Myocyte (in vitro differentiated cells): ENCODE measurements at places on chromosomes 16 and 17. TPM values are rescaled to one million over a fixed set of nuclear protein-coding genes. Genes with fewer than 3 reads are reported as not detected.

The RNF227 gene
- 5.9 and 6.7 TPM in 2 replicates for total RNA-seq

DNA sequence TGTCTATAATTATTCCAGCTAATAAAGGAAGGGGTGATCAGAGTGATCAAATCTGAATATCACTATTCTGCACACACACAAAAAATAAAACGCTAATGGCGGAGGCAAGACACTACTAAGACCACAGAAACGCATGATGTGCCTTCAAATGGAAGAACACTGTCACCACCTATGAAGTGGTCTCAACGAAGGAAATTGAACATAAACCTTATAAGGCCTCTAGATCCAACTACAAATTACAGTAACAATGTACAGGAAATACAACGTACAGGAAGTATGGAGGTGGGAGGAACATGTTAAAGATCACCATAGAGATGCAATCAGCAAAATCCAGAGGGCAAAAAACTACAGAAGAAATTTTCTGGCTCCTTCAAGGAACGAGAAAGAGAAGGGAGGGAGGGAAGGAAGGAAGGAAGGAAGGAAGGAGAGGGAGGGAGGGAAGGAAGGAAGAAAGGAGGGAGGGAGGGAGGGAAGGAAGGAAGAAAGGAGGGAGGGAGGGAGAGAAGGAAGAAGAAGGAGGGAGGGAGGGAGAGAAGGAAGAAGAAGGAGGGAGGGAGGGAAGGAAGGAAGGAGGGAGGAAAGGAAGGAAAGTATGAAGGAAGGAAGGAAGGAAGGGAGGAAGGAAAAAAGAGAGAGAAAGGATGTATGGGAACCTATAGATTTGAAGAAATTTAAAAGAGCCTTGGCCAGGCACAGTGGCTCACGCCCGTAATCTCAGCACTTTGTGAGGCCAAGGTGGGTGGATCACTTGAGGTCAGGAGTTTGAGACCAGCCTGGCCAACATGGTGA, 3.1 kb upstream of the SGCA start:
- no peak for DNase-seq

The CAPNS2 gene
- not detected in 2 replicates for total RNA-seq

GRCh38 chr17:79702550-79703236, 28.1 kb upstream of the ENPP7 start:
- no peak for DNase-seq

DNA sequence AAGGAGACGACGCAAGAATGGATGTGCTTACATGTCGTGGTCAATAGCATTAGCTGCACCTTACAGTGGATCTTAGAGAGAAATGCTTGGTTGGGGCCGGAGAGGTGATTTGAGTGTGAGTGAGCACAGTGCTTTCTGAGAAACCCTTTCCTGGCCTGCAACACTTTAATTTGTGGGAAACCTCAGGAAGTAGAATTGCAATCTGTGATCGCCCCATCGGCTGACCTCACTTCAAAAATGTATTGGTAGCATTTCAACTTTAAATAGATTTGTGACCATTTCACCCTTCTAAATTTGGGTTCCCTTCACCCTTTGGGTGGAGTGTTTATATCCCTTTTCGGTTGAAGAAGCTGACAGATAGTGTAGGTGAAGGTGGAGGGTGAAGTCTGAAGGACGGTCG, 13.2 kb downstream of the PRKCB start:
- no peak for DNase-seq

The KRT39 gene
- total RNA-seq = not detected in 2 replicates

- DNase-seq = no peak
These were observed 40.4 kb downstream of the ZNF778 start for GRCh38 chr16:89257757-89258465.

DNA sequence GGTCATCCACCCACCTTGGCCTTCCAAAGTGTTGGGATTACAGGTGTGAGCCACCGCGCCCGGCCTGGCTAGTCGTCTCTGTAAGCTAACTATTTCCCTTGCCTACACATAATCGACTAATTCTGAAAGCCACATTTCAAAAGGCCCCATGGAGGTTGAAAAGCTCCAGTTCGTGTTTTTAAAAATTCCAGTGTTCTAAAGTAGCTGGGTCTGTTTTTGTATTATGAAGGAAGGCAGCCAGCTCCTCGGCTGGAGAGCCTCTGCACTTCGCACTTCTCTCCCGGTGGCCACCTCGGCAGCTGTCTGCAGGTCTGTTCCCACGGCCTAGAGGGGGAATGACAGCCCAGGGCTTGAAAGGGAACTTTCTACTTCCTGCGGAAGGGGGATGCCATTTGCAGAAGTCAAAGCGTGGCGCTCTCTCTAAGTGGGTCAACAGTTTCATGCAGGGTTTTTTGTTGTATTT, 16.9 kb downstream of the HASPIN start:
- DNase-seq = no peak

DNA sequence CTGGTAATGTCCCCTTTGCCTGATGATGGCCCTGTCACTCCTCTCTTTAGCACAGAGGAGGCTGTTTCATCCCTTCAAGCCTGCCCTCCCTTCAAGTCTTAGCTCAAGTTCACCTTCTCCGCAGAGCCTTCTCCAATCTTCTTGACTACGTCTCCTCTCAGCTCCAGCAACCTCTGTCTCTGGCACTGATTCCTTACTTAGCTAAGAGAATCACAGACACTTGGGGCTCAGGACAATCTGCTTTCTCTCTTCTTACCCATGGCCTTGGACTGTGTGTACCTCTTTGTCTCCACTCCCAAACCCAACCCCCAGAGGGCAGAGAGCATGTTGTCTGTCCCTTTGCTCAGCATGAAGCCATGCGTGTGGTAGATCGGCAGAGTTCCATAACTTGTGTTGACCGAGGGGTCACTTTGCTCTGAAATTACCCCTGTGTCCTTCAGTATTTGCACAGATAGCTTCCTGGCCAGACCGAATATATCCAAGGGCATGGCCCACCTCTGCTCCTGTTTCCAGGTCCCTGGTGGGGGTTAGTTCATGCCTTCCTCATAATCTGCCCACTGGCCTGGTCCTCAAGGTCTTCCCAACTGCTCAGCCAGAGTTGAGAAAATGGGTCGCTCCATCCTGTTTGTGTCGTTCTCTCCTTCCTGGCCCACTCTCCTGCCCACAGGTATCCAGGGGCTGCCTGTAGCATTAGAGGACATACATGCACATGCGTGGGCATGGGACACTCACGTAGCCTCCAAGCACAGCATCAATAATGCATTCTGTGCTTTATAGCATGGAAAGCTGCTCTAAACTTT, 41.6 kb downstream of the MAPT start:
- no peak for DNase-seq

DNA sequence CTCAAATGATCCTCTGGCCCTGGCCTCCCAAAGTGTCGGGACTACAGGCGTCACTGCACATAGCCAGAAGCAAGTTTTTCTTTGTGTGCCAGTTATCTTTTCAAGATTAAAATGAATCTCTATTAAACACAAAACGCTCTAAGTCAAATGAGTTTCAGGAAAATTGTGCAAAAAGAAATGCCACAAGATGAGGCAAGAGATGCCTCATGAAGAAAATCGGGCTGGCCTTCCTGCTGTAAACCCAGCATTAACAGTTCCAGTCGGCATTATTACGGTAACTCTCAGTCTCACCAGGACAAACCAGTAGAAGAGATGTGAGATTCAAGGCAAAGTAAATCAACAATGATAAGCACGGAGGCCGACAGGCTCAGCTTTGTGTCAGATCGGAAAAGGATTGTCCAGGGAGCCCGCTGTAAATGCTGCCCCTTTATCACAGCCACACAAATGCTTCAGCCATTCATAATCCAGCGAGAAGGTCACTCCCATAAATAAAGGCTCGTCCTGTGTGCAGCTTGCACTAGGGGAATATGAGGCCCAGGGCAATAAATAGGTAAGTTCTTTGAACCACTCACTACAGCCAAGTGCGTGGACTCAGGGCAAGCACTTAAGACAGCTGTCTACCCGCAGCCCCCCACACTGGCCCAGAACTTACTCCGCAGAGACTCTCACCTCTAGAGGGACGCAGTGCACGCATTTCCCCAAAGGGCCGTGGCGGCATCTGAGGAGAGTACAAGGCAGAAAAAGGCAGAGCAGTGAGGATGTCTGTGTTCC, 27.2 kb downstream of the NPLOC4 start:
- DNase-seq = no peak

The SCO1 gene
- 49.0 and 53.8 TPM in 2 replicates for total RNA-seq

The EFCAB5 gene
- total RNA-seq = 0.16 and 0.70 TPM in 2 replicates

GRCh38 chr17:74457146-74457819, 9.2 kb upstream of the CD300A start:
- peak; percentile 70 for DNase-seq

DNA sequence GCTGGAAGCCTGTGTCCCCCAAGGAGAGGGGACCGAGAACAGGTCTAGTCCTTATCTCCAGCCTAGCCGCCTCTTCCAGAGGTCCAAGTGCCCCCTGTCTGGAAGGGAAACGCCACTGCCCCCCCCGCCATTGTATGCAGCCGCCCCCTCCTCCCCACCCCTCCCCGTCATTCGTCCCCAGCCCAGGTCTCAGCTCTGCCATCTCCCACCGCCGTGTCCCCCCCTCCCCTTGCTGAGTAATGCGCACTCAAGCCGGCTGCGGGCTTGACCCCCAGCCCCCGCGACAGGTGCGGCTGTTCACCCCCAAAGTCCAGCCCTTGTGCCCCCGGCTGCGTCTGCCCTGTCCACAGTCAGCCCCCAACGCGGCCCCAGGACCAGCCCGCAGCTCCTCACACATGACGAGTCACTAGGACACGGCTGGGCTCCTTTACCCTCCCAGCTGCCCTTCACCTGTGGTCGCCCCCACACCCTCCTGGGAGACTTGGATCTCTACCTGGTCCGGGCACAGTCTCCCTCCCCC, 622 bp downstream of the GPRC5B start:
- peak; percentile 30 for DNase-seq

The PRAC1 gene
- total RNA-seq = not detected in 2 replicates

The AXIN2 gene
- total RNA-seq = 5.1 and 22.4 TPM in 2 replicates

The TBC1D3E gene
- total RNA-seq = not detected in 2 replicates

The ARL4D gene
- 54.6 and 70.4 TPM in 2 replicates for total RNA-seq

The CD300LG gene
- total RNA-seq = not detected in 2 replicates

GRCh38 chr17:68382582-68383085, 74.7 kb downstream of the WIPI1 start:
- DNase-seq = no peak

DNA sequence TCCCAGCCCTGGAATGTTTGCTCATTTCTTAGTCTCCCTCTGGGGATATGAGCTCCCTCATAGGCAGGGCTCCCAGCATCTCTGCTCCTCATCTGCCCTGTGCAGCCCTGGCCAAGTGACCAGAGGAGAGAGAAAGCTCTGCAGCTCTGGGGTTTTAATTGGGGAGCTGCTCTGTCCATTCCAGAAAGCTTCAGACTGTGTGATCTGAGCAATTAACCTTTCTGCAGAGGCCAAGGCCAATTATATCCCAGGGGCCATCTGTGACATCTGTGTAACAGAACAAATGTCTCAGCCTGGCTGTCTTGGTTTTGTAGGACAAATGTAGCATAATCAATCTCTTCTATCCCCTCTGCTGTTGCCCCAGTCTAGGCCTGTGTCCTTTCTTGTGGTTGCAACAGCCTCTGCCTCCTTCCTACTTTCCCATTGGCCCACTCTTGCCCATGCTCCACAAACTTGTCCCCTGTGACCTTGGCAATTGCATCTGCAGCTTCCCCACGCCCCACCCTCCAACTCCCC, 156.0 kb downstream of the GSG1L start:
- DNase-seq = no peak

DNA sequence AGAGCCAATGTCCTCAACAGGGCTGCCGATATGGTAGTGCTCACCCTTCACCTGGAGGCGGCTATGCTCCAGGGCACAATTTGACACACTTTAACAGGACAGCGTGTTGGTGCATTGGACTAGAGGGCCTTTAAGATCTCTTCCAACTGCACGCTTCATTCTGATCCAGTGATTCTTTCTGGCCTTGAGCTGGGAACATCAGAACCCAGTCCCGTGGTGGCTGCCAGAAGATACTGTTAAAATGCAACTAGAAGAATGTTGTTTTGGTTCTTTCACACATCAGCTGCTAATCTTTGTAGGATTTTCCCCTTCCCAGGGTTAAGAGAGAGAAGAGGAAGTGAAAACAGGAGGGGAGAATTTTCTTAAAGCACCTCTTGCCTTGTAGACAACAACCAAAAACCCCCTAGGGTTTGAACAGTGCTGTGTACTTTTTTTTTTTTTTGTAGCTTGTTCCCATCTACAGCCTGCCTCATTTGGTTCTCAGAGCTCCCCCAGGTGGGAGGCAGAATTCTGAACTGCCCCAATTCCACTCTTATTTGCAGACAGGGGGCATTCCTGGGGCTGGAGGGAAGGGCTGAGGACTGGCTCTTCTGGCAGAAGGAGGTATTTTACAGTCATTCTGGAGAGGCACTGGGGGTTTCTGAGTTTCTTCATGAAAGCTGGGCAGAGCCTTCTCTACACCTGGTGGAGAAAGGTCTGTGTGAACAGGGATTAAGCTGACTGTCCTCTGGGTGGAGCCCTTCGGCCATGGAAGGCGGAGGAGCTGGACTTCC, 32.4 kb downstream of the SMARCE1 start:
- peak; percentile 15 for DNase-seq

DNA sequence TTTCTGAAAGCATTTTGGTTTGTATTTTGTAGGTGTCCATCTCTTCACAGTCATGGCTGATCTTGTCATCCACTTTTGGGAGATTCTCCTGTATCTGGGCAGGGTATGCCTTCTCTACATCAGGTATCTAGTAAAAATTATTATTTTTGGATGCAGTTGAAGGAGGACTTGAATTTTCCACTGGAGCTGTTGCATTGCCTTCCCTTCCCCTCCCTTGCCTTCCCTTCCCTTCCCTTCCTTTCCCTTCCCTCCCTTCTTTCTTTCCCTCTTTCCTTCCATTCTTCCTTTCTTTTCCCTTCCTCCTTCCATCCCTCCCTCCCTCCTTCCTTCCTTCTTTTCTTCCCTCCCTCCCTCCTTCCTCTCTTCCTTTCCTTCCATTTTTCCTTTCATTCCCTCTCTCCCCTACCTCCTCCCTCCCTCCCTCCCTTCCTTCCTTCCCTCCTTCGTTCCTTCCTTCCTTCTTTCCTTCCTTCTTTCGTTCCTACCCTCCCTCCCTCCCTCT, 33.8 kb upstream of the CPHXL start:
- DNase-seq = no peak

DNA sequence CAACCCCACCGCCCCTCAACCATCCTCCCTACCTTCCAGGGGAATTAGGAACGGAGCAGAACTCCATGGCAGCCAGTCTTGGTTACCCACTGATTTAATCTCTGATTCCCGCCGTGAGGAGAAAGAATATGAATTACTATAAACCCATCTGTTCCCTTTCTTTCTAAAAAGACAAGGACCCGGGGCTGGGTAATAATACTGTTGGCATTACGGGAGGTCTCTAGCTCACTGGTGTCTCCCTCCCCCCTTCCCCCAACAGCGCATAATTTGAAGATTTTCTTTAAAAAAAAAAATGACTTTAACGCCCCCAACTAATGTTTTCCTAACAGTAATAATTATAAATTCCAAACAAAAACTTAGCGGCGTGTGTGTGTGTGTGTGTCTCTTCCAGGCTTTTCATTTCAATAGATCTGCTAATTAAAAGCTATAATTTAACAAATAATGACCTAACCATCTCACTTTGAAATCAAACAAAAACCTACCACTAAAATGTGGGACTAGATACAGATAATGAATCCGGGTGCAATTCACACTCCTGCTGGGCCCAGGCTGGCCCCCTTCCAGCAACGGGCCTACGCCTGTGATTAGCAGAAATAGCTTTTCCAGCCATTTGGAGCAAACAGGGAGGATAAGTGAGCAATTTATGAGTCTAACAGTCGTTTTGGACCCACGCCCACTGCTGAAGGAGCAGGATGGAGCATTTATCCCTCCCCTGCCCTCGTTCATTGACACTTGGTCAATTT, 18.2 kb upstream of the BHLHA9 start:
- no peak for DNase-seq

GRCh38 chr17:38881600-38882191, 11.8 kb downstream of the LASP1 start:
- peak; percentile 63 for DNase-seq

GRCh38 chr16:70416748-70417616, 21.9 kb downstream of the ST3GAL2 start:
- DNase-seq = no peak
